ENCODE measurements at places on chromosomes 4 and X.

DNA sequence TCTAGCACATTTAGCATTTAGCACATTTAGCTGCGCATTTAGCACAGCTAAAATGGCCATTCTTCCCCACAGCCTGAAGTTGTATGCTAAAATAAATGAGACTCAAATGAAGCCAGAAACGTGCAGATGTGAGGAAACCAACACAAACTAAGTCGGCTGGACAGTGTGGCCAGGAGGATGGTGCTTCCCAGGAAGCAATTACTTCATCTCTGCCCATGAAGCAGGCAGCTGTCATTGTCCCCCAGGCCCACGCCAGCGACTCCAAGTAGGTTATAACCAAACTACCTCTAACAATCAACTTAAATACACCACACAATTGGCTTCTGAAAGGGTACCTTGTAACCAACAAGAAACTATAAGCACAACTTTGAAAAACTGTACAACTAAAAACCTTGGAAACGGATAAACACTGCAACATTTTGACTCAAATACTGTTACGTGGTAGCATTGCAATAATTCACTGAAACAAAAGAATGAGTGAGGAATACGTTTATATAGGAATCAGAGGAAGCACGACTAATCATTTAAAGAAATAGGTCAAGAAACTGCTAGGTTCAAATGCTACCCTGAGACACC lies 39.2 kb downstream of the AFAP1 start:
- peaks cover 18% of the 10 kb centered on the region for H3K4me1 ChIP-seq
- no peaks in the 10 kb centered on the region for H3K36me3 ChIP-seq
- no peaks in the 10 kb centered on the region for H3K27me3 ChIP-seq

GRCh38 chr4:122542411-122543236 lies 78.2 kb downstream of the IL21 start:
- no peak overlapping the region for H3K27ac ChIP-seq
- no peak overlapping the region for H3K4me3 ChIP-seq
- no peak for DNase-seq
- no peaks in the 10 kb centered on the region for H3K27me3 ChIP-seq
- no peaks in the 10 kb centered on the region for H3K4me1 ChIP-seq
- no peaks in the 10 kb centered on the region for H3K36me3 ChIP-seq

GRCh38 chr4:127782275-127783025 lies at the start of gene HSPA4L:
Gene HSPA4L, plus strand, starts transcription at chr4:127782322. Its CDS starts 229 bp downstream, at chr4:127782551.
- no peaks in the 10 kb centered on the region for H3K36me3 ChIP-seq
- H3K27ac ChIP-seq: peak within 1 kb of the TSS; percentile 77
- peaks cover 21% of the 10 kb centered on the region for H3K4me1 ChIP-seq
- peaks cover 64% of the 10 kb centered on the region for H3K27me3 ChIP-seq

DNA sequence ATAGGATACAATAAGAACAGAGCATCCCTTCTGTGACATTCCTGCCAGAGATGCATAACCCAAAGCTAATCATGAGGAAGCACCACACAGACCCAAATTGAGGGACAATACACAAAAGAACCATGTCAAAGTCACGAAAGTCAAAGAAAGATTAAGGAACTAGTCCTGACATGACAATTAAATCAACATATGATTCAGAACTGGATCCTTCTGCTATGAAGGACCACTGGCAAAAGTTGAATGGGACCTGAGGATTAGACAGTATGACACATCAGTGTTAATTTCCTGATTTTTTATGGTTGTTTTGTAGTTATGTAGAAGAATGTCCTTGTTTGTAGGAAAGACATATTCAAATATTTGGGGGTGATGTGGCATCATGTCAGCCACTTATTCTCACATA lies 13.9 kb downstream of the ACOT9 start:
- H3K36me3 ChIP-seq: peaks cover 41% of the 10 kb centered on the region
- H3K4me1 ChIP-seq: no peaks in the 10 kb centered on the region
- no peak overlapping the region for H3K27ac ChIP-seq
- no peaks in the 10 kb centered on the region for H3K27me3 ChIP-seq
- no peak for DNase-seq

GRCh38 chr4:30256116-30256832 lies 463.9 kb upstream of the PCDH7 start:
- no peak overlapping the region for H3K27ac ChIP-seq
- no peak for DNase-seq

Measured in naive thymus-derived CD8-positive, alpha-beta T cell (primary cell).